ENCODE measurements at places on chromosomes 5 and 9. TPM values are rescaled to one million over a fixed set of nuclear protein-coding genes. Genes with fewer than 3 reads are reported as not detected.

PCDHA11 gene
- polyA plus RNA-seq, result 0.21 TPM

SPINK7 gene
- not detected for polyA plus RNA-seq

CD14 gene
- 7.9 TPM for polyA plus RNA-seq

TPM2 gene
- polyA plus RNA-seq, result 198 TPM

PRDM9 gene
- polyA plus RNA-seq, result 0.26 TPM

MLANA gene
- polyA plus RNA-seq, result 1.3 TPM

TMC1 gene
- polyA plus RNA-seq, result 0.96 TPM

LCN9 gene
- not detected for polyA plus RNA-seq

ALDH1A1 gene
- 326 TPM for polyA plus RNA-seq
